ENCODE measurements at places on chromosomes 7 and 10.

- DNase-seq: no peak
These were observed 102.2 kb downstream of the JCAD start for GRCh38 chr10:29957236-29957635.

DNA sequence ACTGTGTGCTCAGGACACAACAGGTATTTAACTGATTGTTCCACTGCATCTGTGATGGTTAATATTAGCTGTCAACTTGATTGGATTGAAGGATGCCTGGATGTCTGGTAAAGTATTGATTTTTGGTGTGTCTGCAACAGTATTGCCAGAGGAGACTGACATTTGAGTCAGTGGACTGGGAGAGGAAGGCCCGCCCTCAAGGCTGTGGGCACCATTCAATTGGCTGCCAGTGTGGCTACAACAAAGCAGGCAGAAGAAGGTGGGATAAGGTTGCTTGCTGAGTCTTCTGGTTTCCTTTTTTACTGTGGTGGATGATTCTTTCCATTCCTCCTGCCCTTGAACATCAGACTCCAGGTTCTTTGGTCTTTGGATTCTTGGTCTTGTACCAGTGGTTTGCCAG is 137.1 kb upstream of the FAM13C start:
- no peak for DNase-seq

DNA sequence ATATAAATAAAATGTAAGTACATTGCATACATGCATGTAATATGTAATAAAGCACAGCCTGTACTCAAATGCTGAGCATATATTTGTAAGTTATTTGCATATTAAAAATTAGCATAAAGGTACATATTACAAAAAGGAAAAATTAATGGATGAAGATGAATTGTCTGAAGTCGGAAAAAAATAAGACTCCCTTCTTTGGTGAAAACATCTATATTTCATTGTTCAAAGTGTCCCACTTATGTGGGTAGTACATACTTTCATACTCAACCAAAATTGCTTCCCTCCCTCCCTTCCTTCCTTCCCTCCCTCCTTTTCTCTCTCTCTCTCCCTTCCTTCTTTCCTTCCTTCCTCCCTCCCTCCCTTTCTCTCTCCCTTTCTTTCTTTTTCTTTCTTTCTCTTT is 498.1 kb downstream of the MAGI2 start:
- DNase-seq: no peak

- no peak for DNase-seq
These were observed 31.6 kb upstream of the KCNIP2 start for GRCh38 chr10:101875068-101875688.

Measured in fibroblast of skin of abdomen (primary cell).